ENCODE measurements at places on chromosomes 11 and 22.
A peak's percentile ranks its signal among the peaks of the same experiment; 100 is the strongest.

DNA sequence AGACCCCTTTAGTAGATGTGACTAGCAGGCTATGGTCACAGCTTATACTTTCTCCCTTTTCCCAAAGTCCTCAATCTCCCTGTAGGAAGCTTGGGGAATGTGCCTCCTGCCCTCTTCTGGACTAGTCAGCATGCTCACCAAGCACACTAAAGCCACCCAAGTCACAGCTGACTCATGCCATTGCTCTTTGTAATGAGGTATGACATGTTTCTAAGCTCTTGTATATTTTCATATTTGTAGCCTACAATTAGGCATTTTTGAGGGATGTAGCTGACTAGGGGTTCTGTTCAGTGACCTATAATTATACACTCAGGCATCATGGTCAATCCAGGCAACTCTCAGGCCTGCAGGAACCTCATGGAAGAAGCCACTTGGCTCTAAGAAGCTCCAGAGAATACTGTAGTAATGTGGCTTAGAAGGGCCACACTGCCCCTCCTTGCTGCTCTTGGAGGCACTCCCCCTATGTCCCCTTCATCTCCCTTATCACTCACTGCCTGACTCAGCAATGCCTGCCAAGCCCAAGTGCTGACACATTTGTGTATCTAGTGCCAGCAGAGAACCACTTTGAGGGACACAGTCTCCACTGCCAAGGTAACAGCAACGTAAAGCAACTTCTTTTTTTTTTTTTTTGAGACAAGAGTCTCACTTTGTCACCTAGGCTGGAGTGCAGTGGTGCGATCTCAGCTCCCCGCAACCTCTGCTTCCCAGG lies 86.2 kb downstream of the RPL27A start:
- peak; percentile 50 for DNase-seq

DNA sequence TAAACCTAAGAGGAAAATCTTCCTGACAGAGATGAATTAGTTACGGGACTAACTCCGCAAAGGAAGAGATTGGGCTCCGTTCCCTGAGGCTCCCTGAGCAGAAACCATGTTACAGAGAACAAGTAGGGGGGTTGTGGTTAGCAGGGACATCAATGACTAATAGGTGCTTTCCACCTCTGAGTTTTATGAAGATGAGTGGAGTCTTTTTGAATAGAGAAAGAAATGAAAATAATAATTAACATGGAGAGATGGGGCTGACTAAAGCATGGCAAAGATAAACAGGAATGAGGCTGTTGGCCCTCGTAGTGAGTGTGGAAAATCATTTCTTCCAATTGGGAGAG lies 47.5 kb upstream of the PICALM start:
- peak; percentile 65 for DNase-seq

DNA sequence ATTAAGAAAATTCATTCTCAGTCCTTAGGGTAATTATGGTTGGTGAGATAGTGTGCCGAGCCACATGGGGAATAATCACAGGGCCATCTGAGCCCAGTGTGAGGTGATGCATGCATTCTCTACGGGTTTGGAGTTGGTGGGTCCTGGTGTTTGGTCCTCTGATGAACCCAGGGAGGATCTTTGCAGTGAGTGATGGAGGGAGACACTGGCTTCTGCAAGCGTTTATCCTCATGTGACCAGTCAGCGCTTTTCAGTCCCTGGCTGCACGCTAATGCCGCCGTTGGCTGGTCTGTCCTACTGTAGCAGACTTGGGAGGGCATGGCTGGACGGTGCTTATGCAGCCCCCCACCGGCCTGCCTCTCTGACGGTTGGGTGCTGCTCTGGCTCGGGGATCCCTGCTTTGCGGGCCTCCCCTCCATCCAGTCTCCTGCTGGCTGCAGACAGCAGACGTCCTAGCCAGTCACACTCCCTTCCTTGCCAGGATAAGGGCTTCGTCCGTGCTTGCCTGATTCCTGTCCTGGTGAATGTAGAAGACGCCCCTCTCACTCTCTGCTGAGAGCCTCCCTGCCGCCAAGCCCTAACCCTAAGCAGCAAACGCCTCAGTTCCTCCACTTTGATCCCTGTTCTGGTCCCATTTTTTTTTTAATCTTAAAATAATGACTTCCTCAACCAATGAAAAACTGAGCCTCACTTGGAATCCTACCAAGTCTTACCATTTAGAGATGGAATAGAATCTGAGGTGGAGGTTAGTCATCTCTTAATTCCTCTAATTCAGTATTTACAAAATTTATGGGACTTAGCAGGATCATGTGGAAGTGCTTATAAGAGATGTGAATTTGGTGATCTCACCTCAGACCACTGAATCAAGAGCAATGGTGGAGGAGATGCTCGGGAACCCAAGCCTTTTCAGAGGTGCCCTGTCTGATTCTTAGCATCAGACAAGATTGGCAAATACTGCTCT lies 143.7 kb upstream of the SORL1-AS1 start:
- no peak for DNase-seq

DNA sequence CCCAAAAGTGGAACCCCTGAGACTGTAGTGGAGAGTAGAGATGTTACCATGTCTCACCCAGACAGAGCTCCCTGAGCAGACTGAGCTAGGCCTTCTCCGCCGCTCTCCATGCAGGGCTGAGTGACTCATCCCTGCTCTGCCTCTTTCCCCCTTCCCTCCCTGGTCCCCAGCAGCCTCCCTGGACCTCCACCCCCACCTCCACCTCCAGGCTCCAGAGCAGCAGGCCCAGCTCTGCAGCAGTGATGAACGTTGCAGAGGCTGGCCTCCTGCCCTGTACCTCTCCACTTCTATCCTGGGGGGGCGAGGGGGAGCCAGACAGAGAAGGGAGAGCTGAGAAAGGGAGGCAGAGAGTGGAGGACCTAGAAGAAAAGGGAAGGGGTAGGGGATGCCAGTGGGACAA lies 19.3 kb upstream of the ARAP1 start:
- DNase-seq: no peak

DNA sequence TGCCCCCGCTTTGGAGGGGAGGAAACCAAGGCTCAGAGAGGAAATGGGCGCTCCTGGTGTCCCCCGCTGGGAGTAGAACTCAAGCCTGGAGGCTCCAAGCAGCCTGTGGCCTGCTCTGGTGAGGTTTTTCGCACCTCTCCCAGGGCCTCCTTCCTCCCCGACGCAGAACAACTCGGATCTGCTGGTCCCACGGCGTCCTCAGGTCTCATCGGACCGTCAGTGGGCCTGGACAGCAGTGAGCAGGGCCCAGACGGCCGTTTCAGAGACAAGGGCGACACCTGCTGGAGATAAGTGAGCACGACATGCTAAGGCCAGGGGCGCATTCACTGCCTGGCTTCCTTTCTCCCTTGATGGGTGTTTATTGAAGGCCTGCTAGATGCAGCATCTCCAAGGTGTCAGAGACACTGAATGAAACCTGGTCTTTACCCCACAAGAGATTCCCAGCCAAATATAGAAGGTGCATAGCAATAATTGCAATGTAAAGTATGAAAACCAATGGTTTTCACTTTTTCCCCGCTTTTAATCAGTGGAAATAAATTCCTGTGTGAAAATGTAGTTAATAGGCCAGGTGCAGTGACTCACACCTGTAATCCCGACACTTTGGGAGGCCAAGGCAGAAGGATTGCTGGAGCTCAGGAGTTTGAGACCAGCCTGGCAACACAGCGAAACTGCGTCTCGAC lies 26.9 kb upstream of the CD82 start:
- peak; percentile 74 for DNase-seq

GRCh38 chr11:257766-258493 lies 20.3 kb upstream of the NLRP6 start:
- DNase-seq: no peak

- DNase-seq: no peak
Measured at GRCh38 chr11:132639403-132639802, 892.9 kb downstream of the OPCML start.

- DNase-seq: peak; percentile 47
Measured at GRCh38 chr11:126172596-126173038, 38.8 kb downstream of the RPUSD4 start.

- DNase-seq: no peak
Measured at GRCh38 chr11:14411818-14412217, 52.8 kb upstream of the RRAS2 start.

DNA sequence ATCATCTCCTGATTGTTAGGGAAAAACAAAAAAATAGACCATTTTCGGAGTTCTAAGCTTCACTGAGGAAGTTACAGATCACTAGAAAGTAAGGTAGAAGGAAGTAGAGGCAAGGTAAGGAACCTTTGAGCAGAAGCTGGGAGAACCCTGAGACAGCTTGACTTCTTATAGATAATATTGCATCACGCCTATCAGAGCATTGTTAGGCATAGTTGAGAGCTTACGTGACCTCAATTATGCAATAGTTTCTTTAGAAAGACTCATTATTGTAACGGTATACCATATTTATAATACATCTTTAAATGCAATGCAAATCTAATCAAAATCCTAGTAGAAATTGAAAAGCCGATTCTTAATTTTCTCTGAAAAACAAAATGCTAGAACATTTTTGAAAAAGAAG lies 4.9 kb downstream of the TBRG1 start:
- no peak for DNase-seq

- no peak for DNase-seq
Measured at GRCh38 chr11:131677828-131678470, 307.5 kb downstream of the NTM start.

- DNase-seq: no peak
Measured at GRCh38 chr22:39800790-39801520, 92.6 kb downstream of the ENTHD1 start.

DNA sequence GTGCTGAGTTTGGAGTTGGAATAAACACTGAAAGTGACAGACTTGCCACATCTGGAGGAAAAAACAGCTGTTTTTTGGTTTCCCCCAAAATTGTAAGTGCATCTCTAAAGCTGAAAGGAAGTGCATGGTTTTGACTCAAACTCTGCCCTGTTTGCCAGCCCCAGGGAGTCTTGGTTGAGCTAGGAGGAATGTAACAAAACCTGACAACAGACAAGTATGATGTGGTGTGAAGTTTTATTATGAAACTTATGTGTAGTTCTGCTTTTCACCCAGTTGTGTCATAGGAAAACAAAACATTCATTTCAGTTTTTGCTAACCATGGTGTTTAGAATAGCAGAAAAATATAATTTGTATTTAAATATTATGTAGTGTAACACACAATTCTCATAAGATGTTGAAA lies 31.7 kb upstream of the PDE3B start:
- no peak for DNase-seq

DNA sequence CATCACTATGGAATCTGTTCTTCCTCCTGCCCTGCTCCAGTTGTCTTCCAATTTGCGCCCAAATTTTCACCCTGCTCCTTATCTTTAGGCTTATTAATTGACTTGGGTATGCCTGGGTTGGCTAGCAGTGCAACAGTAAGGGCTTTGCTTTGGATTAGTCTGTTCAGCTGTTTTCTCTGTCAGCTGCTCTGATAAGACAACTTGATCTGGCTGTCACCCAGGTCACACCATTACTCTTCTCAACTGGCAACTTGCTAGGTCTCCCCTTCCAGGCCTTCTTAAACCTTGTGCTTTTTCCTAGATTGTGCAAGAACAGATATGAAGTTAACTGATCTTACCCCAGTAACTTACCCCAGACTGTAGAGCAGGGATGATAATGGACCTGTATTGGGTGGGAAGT lies 357.8 kb upstream of the LARGE1 start:
- no peak for DNase-seq

DNA sequence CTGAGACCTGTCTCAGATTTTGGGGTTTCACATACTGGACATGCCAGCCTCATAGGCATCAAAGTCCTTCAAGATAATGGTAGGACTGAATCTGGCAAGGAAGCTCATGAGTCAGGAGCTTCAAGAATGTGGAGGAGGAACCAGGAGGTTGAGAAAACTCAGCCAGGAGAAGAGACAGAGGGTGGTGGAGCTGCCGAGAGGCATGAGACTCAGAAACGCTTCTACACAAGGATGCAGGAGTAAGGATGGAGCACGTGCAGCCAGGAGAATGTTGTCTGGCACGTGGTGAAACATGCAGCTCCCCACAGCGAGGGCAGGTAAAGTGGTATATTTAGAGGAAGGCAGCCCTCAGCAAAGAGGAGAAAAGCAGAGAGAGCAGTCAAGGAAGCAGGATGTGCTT lies 148.7 kb upstream of the ISX start:
- no peak for DNase-seq

DNA sequence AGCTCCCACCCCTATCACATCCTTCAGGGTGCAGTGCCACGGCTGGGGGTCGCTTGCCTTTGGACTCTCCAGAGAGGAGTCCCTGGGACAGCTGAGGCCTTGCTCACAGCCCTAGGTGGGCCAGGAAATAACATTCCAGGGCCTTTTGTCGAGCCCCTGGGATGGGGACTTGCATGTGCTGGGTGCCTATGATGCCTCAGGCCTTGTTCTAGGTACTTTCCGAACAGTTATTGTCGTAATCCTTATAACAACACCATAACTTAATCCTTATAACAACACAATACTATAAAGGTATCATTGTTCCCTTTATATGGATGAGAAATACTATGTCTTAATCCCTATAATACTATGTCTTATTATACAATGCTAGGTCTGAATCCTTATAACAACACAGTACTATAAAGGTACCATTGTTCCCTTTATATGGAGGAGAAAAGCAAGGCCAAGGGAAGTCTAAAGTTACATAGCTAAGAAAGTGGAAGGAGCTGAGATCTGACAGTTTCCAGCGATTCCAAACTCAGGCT lies 236.5 kb downstream of the ST3GAL4 start:
- DNase-seq: no peak

- DNase-seq: no peak
Measured at GRCh38 chr11:81895258-81895657, 838.4 kb downstream of the FAM181B start.

GRCh38 chr22:20046730-20047129 lies 25.8 kb downstream of the TANGO2 start:
- no peak for DNase-seq

- peak; percentile 84 for DNase-seq
Measured at GRCh38 chr22:44620129-44620840, 81.7 kb upstream of the PRR5 start.

DNA sequence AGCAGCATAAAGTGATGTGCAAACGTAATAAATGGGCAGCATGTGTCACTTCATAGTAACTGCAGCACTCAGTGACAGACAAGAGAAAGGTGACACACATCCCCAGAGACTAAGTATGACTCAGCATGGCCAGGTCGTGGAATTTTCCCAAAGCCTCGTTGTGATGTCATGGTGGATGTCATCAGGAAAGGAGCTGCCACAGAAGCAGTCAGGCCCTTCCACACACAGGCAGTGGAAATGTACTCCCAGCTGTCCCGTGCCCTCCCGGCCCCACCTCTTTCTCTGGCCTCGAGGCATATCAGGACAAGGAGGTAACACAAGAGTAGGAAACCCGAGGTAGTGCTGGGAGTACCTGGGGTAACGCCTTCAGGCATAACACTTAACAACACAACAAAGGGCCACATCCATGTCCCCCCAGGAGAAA lies 8.1 kb downstream of the PC start:
- peak; percentile 89 for DNase-seq

- DNase-seq: no peak
Measured at GRCh38 chr11:76802621-76803020, 19.5 kb downstream of the TSKU start.

Measured in lung microvascular endothelial cell (primary cell).